ENCODE measurements at places on chromosomes 4 and X. TPM values are rescaled to one million over a fixed set of nuclear protein-coding genes. Genes with fewer than 3 reads are reported as not detected.

DNA sequence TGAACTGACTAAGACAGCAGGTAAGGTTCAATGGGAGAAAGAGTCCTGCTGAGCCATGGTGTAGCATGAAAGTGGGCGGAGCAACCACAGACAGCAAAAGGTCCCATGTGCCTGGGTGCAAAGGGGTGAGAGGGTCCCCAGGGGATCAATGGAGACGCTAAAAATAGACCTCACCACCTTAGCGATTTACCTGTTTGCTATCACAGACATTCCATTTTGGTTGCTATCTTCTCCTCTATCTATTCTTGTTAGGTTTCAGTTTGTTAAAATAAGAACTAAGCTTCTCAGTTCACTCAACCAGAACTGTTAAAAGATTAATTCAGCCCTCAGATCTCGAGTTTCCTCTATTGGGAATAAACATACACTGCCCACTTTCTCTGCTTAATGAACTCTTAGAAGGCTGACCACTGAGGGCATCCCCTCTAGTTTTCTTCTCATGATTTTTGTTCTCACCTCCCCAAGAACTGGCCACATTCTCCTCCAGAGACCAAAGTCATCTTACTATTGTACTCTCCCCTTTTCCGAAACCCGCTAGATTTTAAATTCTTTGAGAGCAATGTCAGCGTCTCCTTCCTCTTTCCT, 136.7 kb downstream of the PARM1 start:
- no peak for DNase-seq

- DNase-seq = no peak
Observed at GRCh38 chrX:85309717-85310116, 65.9 kb downstream of the ZNF711 start.

DNA sequence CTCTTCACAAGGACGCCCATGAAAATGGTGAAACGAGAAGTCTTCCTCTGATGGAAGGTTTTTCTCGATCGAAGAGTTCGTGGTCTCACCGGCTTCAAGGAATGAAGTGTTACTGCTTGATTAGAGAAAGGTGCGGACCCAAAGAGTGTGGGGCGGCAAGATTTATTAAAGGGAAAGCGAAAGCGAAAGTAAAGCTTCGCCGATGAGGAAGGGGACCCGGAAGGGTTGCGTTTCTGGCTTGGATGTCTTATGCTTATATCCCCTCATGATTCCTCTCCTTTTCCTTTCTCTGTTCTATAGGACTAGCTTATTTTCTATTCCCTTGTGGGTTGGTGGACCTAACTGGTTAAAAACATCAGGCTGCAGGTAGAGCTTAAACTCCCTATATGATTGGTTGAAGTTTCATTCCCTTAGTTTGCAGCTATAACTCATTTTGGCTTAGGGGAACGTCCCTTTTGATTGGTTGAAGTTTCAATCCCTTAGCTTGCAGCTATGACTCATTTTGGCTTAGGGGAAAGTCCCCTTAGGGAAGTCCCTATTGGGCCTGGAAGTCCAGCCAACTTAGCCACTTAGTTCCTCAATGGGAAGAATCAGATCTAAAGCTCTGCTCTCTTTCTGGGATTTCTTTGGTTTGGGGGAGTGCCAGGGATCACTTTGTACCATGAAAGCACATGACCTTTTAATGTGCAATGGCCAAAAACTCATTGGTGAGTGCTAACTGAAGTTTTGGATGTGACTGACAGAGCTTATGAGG, 1025.0 kb upstream of the PCDH10 start:
- DNase-seq = peak; percentile 1

GRCh38 chr4:136156947-136157346, 1375.3 kb downstream of the PCDH18 start:
- no peak for DNase-seq

GRCh38 chrX:45472968-45473367, 272.3 kb upstream of the DIPK2B start:
- no peak for DNase-seq

The SPARCL1 gene
- total RNA-seq = not detected

The BCOR gene
- 38.5 TPM for total RNA-seq

DNA sequence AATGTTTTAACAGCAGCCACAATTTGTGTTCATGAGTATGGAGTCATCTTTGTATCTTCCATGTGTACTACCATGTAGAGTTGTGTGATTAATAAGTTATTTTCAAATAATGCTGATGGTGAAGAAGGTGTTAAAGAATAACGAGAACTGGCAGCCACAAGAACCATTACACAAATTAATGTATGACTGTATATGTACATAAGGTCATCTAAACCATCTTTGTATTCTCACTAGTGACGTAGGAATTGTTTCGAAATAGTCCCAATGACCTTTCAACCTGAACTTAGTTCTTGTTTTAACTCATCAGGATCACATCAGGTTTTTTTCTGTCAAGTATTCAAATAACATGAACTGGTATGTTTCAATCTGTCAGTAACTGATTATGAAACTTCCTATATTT, 48.3 kb upstream of the NOCT start:
- DNase-seq = no peak

DNA sequence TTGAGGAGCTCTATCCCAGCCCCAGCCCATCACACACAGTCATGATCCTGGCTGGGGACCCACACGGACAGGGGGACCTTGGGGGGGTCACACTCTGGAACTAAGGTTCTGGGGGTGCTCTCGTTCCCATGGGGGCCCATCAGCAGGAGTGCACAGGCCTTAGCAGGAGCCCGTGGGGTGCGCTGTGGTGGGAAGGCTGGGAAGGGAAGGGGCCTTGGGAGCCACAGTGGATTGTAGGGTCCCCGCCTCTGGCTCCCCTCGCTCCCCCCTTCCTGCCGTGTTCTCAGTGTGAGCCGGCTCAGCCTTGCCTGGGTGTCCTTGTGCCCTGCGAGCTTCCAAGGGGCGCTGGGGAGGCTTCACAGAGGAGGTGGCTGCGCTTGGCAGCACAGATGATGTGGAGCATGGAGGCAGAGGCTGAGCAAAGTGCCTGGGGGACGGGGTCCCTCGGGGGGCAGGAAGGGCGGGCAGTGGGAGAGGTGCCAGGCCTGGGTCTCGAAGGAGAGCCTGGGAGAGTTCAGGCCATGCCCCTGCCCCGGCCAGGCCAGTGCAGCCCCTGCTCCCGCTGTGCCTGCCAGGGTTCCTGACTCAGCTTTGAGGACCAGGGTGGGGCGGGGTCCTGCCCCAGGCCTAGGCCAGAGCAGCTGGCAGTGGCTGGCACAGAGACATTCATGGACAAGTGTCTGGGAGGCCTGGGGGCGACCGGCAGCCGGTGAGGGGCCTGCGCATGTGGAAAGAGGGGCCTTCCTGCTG, 5.5 kb upstream of the HGFAC start:
- DNase-seq = no peak

GRCh38 chr4:166146806-166147540, 273.9 kb downstream of the TLL1 start:
- DNase-seq = no peak

GRCh38 chr4:12041828-12042227, 613.1 kb upstream of the HS3ST1 start:
- DNase-seq = no peak

DNA sequence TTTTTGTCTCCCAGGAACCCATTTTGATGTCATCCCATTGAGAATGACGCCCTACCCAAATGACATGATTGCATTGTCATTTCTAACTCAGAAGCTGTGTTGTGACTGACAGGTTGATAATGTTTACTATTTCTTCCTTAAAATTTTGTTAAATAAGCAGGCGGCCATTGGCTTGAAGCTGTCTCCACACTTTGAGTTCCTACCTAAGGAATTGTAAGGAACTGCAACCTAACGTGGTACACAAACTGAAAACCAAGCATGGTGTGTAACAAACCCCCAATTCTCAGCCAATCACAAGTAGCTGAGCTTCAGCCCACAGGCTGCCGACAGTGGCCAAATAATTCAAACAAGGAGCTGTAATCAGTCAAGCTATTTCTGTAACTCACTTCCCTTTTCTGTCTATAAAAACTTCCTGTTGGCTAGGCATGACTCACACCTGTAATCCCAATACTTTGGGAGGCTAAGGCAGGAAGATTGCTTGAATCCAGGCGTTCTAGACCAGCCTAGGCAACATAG, 2.9 kb upstream of the MND1 start:
- no peak for DNase-seq

- no peak for DNase-seq
Observed at GRCh38 chr4:84496706-84497503, 2.2 kb downstream of the NKX6-1 start.

- no peak for DNase-seq
Observed at GRCh38 chr4:24003926-24004325, 114.1 kb upstream of the PPARGC1A start.

The KLHL8 gene
- 8.2 TPM for total RNA-seq
